Neural progenitor cell (in vitro differentiated cells): ENCODE measurements at places on chromosomes 16 and 17.

GRCh38 chr16:56417138-56417537 lies 8.2 kb downstream of the AMFR start:
- no peak for DNase-seq

GRCh38 chr17:44061446-44061845 lies 5.0 kb downstream of the LSM12 start:
- no peak for DNase-seq

- peak; percentile 92 for DNase-seq
Observed at GRCh38 chr17:42964161-42964932, at the start of gene AARSD1. AARSD1 (minus strand) TSS chr17:42964454; CDS start chr17:42964440, 14 bp downstream.

DNA sequence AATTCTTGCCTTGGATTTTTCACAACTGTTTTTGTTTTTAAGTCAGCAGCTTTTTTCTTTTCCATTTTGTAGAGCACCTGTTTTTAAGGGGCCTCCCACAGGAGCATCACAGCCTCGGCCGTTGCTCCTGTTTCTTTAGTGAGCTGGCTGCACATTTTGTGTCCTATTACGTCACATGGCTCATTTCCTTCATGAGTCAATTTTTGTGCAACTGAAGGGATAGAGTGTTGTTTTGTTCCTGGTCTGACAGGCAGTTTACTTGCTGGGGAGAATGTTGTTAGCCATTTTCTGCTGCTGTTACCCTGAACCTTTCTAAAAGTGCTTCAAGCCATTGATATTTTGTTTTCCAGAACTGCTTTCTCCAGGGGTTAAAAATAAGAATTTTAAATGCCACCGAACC lies 45.0 kb upstream of the CRISPLD2 start:
- DNase-seq: no peak

DNA sequence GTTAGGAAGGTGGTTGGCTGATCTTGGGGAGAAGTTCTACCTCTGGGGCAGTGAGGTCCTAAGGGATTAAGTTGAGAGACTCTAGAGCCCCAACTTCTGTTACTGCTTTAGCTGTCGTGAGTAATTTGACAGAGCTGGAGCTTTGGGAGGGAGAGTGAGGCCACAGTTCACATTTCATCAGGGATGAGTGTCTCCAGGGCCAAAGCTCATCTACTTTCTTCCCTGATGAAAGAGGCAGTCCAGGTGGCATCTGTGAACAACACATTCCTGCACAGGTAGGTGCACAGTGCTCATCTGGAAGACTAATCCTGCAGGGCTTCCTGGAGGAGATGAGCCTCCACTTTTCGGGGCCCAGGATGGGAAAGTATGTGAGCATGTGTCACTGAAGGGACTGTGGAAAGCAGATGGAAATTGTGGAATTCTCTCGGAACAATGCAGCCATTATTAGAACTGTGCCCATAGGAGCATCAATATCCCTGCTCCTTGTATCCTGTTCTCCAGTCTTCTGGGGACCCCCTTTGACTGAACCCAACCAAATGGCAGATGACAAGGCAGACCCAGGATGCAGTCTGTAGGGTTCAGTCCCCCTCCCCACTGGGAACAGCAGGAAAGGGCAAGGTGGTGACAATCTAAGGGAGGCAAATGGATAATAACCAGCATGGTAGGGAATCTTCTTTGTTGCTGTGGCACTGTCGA lies 9.0 kb downstream of the DYNLL2 start:
- DNase-seq: no peak

DNA sequence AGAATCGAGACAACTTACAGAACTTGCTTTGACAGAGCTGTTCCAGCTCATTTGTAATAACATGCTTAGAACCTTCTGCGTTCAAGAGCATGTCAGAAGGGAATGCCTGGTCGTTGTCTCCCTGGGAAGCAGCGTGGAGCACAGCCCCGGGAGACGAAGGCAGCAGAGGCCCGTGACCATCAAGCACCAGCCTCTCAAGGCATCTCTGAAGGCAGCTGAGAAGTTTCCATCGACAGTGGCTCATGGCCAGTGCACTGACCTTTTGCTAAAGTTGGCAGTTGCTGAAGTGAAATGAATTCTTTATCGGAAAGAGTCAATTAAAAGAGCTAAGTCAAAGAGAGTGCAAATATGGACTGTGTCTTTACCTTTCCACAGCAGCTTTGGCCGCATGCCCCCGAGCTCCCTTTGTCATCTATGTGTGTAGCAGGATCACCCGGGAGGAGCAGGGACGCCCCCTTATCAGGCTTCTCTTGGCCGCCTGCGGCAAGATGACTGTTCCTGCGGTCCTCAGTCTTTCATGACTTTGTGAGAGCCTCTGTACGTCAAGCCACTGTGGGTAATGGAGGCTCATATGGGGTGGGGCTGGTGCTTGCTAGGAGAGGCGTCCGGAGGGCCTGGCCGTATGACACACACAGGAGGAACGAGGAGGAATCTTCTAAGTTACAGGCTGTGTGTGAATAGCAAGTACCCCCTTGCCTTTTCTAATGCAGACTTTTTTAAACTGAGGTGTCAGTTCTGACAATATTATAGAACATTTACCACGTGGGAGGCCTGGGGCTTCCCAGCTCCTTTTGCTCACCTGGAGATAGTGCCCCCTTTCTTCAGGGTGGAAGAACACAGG lies 54.2 kb downstream of the LDHD start:
- DNase-seq: no peak

GRCh38 chr16:47461598-47462266 lies 601 bp downstream of the PHKB start:
- DNase-seq: peak; percentile 58

GRCh38 chr17:38748149-38748891 lies at the start of gene PCGF2:
PCGF2 (minus strand) TSS chr17:38748336; CDS start chr17:38740402, 7,934 bp downstream.
- peak; percentile 97 for DNase-seq

- no peak for DNase-seq
Observed at GRCh38 chr17:50035421-50035879, 20.5 kb upstream of the ITGA3 start.

DNA sequence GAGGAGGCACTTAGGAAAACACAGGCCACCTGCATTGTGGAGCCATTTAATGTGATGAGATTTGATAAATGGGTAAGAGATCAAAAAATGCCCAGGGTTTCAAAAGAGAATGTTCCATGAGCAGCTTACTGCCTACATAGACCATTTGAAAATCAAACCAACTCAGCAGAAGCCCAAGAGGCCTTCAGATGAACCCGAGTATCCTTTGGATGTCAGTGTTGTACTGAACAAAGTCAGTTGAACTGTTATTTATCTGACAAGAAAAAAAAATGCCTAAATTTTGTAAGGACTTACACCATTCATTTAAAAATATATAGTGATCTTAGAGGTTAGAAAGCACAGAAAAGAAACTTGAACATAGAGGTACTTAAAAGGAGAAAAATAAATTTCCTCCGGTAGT lies 381.7 kb downstream of the ZFHX3 start:
- peak; percentile 12 for DNase-seq

- peak; percentile 87 for DNase-seq
Observed at GRCh38 chr16:85821390-85822135, 22.1 kb downstream of the COX4I1 start.

DNA sequence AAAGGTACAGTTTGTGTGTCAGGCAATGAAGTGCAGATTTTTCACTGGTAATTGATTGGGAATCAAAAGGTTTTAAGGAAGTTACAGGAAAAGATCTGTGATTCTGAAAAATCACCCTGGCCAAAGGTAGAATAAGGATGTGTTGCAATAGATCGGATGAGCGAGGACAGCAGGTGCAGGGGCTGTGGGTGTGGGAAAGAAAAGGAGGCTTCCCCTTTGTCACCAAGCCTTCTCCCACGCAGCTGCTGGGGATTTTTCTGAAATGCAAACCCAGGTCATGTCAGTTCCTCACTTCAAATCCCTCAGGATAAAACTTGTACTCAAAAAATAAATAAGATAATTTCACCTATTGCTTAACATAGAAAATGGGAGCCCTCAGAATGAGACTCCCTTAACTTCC lies 47.9 kb upstream of the ARHGAP17 start:
- no peak for DNase-seq

DNA sequence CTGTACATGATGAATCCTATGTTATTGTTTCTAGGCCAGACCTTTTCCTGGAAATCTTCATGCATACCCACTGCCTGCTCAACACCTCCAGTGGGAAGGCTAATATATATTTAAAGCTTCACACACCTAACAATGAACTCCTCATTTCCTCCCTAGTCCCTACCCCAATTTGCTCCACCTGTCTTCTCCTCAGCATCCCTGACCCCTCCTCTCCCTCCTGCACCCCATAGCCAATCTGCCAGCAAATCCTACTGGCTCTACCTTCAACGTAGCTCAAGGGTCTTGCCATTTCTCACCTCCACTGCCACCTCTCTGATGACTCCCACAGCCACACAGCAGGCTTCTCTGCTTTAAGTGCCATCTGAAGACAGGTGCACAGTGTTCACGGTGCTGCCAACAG lies 215.6 kb upstream of the WSB1 start:
- DNase-seq: no peak

DNA sequence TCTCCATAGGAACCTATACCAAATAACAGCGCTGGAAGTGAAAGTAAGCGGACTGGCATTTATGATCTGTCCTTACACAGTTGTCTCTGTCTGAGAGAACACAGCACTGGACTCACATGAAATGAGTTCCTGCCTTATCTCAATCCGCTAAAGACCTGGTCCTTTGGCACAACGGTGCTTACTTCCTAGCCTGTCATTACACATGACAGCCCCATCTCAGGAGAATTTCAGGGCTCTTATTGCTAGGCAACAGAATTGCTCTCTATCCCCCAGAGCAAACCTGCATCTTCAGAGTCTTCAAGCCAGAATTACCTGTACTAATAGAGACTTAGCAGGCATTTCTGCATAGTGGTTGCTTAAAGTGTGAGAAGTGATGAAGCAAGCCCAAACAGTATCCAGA lies 4.3 kb downstream of the KCNJ2 start:
- no peak for DNase-seq

DNA sequence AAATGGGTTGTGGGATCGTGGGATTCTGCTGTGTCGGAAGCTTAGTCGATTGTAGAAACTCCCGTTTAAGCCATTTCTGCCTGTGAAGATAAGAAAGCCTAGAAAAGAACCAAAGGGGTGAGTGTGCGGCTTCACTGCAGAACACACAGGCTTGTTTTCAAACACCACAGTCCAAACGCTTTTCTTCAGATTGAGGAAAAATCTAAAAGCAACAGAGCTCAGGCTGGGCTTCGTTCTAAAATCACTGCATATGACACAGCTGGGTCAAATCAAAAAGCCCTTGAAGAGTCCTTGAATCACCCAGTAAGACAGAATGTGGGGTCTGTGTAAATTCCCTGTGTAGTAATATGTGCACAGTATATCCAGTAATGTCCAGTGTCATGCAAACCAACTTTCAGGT lies 25.7 kb downstream of the NUBP1 start:
- no peak for DNase-seq

- DNase-seq: no peak
Observed at GRCh38 chr17:33115366-33115765, 123.7 kb downstream of the SPACA3 start.

DNA sequence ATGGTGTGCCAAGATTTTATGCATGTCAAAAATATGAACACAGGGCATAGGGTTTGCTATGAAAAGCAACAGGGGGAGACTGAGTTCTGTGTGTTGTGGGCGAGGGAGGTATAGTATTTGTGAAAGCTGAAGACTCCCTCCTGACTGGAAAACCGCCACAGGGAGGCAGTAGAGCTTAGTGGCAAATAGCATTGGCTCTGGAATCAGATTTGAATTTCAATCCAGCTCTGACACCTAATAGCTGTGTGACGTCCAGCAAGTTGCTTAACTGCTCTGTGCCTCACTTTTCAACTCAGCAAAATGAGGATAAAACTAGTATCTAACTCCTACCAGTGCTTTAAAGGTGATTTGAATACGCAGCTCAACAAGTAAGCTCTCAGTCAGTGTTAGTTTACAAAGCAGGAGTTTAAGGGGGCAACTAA lies 22.0 kb downstream of the KPNA2 start:
- no peak for DNase-seq

- DNase-seq: peak; percentile 37
Observed at GRCh38 chr16:87233928-87234327, 83.3 kb downstream of the C16orf95 start.

DNA sequence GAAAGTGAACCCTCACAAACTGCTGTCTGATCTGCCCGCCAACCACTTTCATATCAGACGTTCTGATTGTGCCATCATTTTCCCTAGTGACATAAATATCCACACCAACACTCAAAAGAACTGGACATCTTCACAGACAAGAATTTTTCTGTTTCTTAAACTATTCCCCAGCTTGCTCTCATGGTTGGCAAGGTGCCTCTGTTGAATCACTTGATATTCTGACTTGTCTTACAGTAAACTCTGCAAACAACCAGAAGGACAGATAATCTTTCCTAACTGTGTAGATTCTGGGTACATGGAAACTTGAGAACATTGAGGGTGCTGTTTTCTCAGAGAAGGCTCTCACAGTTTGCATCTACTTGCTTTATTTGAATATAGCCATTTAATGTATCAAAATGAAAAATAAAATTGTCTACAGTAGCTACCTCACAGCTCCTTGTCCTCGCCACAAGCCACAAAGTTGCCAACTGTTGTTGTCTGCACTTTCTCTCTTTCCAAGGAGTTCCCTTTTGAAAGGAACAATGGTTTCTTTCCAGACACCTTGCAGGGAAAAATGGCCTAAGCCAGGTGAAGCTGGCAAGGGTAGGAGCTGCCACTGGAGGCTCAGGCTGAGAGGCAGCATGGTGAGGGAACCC lies 46.0 kb upstream of the ADAMTS18 start:
- no peak for DNase-seq

- peak; percentile 87 for DNase-seq
Observed at GRCh38 chr16:30526137-30526822, at the start of gene ZNF768. ZNF768 (minus strand) TSS chr16:30526566; CDS start chr16:30526413, 153 bp downstream.

DNA sequence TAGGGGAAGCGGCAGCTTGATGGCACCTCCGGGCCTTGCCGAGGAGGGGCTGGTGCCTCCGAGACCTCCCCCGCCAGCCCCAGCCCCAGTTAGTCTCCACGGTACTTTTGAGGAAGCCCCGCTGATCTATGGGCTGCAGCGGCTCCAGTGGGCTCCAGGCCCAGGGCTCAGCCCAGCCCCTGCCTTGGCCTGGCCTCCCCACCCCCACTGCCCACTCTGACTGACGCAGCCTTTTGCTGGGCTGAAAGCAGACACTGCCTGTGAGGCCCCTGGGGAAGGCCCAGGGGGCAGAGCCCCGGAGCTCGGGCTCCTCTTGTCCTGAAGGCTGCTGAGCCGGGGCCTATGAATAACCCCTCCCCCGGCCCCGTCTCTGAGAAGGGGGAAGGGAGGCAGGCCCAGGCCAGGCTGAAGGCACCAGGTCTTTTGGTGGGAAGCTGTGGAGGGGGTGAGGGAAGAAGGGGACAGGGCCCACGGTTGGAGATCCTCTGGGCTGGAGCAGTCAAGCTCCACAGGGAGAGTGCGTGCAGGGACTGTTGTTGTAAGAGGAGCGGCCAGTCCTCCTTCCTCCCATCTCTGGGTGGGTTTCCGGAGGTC lies 7.5 kb upstream of the SMTNL2 start:
- DNase-seq: peak; percentile 85

GRCh38 chr16:23690771-23691482 lies 12.2 kb downstream of the PLK1 start:
- DNase-seq: no peak
